ENCODE measurements at places on chromosomes 5 and 9.
A peak's percentile ranks its signal among the peaks of the same experiment; 100 is the strongest.

- no peak for DNase-seq
Measured at GRCh38 chr9:34230556-34230955, 51.7 kb downstream of the UBAP1 start.

DNA sequence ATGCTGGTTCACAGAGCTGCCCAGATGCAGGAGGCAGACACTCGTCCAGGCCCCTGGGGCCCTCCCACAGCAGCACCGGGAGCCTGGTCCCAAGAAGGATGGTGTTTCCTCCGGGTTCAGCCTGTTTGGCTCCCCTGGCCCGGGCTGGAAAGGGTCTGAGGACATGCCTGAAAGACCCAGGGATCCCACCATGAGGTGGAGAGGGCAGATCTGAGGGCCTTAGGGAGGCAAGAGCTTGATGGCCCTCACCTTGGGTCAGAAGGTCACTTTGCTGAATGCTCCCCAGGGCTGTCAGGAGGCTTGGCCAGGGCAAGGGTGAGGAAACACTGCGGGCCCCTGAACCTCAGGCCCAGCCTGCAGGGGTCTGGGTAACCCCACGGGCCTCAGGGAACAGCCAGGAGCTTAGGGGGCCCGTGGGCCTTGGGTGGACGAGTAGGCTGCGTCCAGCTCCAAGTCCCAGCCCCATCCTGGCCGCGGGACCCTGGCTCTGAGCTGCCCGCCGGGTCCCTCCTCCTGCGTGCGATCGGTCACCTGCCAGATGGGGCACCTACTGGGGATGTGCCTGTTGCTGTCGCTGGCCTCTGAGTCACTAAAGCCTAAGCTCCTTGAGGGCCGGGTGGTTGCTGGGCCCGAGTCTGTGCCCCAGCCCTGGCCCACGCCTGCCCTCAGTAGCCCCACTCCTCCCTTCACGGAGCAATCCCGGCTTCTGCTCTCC, 106.2 kb downstream of the ZNF354C start:
- no peak for DNase-seq

- no peak for DNase-seq
Measured at GRCh38 chr9:72932619-72933018, 20.2 kb downstream of the ALDH1A1 start.

DNA sequence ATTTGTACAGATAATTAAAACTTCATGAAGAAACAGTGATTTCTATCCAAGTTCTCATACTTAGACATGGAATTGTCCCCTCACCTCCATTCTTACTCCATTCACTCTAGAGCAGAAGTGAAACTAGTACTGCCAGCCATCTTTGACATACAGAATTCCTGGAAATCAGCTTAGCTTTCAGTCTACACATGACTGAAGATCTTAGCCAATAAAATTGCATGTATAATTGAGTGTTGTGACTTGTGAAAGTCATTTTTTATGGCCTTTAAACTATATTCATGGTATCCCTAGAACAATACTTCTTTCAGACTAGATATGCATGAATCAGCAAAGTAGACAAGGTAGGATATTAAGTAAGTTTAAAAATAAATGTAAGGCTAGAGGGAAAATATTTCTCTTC, 705.2 kb upstream of the ZNF608 start:
- no peak for DNase-seq

DNA sequence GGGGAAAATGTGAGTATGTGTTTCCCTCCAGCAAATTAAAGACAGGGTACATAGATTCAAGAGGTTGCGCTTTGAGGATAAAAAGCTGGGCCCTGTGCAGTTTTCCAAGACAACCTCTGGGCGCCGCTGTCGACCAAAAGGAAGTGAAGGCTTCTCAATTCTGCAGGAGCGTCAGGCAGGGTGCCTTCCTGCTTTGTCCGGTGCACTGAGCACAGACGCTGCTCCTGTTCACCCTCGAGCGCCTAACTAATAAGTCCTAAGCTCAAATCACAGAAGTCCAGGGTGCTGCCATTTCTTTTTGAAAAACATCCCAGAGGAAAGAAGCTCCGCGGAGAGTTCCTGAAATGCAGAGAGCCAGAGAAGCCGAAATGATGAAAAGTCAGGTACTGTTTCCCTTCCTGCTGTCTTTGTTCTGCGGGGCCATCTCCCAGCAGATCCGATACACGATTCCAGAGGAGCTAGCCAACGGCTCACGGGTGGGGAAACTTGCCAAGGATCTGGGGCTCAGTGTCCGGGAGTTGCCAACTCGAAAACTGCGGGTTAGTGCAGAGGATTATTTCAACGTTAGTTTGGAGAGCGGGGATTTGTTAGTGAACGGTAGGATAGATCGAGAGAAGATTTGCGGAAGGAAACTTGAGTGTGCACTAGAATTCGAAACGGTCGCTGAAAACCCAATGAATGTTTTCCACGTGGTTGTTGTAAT, at the start of gene PCDHGB1:
PCDHGB1 (plus strand) TSS at position 183 of the 703 bp plus-strand sequence; CDS start at position 345, 162 bp downstream.
- DNase-seq, result no peak

DNA sequence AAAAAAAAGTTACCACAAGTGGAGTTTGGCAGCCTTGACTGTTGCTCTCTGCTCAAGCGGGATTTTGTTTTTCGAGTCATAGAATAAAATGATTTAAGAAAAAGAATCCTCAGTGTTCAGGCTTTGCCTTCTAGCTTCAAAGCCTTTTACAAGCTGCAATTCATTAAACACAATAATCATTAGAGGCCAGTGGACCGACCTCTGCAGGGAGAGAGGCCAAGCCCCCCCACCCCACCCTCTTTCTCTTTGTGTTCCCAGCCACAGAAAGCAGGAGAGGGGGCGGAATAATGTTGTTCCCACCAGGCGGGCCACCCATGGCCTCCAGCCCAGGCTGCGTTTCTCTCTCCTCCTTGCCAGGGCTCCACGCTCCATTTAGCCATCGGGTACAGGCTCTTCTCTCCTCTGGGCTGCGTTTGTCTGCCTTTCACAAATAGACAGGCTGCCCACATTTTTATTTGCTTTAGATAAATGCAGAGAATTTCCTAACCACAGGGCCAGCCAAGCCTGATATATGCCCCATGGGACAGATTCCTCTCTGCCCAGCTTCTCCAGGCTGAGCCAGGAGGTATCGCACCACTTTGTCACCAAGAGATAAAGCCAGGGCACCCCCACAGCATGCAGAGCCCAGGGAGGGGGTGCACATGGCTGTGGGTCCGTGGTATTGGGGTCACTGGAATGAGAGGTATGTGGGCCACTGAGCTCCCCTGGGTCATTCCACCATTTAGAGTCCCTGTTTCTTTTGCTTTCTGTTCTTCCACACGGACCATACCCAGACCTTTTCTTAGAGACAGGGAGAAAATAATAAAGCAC, 318.8 kb downstream of the PIK3R1 start:
- no peak for DNase-seq

- no peak for DNase-seq
Measured at GRCh38 chr5:116626945-116627679, 52.5 kb upstream of the SEMA6A start.

GRCh38 chr5:136375920-136376319, 10.6 kb upstream of the TRPC7 start:
- DNase-seq, result no peak

DNA sequence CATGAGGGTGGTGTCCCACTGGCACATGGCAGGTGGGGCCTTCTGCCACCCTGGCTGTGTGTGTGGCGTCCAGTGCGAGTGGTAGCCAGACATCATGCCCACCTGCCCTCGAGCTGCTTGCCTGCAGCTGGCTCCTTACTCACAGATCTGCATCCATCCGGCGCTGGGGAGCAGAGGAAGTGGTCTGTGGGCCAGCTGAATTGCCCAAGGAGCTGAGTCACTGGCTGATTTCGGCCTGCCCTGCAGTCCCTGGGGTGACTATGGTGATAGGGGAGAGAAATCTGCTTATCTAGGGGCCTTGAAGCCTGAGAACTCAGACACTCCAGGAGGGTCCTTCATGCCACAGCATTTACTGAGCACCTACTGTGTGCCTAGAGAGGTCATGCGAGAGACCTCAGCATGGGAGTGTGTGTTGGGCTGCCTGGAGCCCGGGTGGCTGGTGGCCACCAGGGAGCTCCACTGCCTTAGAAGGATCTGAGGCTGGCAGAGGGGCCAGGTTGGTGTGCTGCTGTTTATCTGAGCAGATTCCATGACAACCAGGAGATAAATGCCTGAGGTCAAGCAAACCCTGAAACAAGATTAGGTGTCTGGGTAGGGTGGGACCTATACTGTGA, 57.1 kb downstream of the SLC22A5 start:
- peak; percentile 53 for DNase-seq

GRCh38 chr5:16906255-16906654, 29.8 kb downstream of the MYO10 start:
- no peak for DNase-seq

GRCh38 chr5:57783693-57784092, 301.1 kb upstream of the ACTBL2 start:
- no peak for DNase-seq

- DNase-seq, result no peak
Measured at GRCh38 chr5:17076272-17076671, 140.2 kb upstream of the MYO10 start.

DNA sequence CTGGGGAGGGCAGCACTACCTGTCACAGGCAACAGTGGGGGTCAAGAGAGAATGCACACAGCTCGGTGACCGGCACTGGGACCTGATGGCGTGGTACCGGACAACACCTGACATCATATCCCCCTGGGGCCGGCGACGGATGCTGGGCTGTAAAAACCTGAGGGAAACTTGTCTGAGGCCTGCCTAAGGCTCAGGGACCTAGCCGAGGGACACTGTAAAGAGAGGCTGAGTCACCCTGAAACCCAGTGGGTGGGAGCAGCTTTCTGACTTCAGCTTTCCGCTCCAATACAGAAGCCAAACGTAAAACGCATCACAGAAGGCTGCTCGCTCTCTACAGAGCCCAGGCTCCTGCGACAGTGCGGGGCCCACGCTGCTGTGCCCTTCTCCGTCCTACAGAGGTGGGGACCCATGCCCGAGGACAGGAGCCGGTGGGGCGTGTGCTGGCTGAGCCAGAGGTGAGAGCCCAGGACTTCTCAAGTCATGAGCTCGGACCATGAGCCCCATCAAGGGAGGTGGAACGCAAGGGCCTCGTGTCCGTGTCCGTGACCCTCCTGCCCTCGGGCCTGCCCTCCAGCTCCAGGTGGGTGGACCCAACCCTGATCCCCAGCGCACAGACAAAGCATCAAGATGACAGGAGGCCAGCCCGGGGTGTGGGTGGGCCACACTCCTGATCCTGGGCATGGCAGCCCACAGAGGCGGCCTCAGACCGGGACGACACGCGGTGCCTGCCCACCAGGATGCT, 5.3 kb downstream of the RALGDS start:
- DNase-seq, result peak; percentile 48

DNA sequence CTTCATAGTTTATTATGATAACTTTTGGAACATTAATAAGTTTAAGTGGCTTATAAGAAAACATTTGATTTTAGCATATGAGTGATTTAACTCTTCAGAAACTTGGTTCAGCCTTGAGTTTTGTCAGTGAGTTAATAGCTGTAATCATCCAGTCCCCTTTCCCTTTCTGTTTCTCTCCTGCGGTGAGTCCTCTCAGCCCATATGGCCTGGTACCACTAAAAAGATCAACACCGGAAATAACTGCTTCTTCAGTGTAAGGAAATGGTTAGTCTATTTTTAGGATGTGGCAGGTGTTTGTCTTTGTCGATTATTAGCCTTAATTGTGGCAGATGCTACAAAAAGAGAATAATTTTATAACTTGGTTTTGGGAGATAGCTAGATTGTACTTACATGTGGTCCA, 120.2 kb upstream of the GRHPR start:
- DNase-seq, result no peak

GRCh38 chr5:137366526-137366925, 132.6 kb downstream of the SPOCK1 start:
- no peak for DNase-seq

DNA sequence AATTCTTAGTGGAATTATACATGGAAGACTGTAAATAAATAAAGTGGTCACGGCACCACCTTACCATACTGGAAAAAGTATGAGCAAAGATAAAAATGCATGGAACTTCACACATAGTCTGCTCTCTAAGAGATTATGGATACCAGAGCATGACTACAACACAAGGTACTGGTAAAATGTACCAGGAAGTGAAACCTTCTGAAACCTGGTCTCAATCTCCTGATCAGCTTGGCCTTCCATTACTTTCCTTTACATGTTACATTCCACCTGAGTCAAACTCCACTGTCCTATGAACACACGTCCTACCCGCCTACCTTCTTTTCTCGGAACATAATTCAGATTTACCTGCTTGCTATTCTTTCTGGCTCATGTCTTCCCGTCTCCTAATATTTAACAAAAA, 15.9 kb downstream of the PTAR1 start:
- no peak for DNase-seq

- DNase-seq, result no peak
Measured at GRCh38 chr5:157113002-157113401, 4.2 kb upstream of the HAVCR2 start.
